Tongue (tissue), 3 donors: ENCODE measurements at places on chromosomes 4 and X.
A peak's percentile ranks its signal among the peaks of the same experiment; 100 is the strongest.

- no peak for DNase-seq
Observed at GRCh38 chr4:105455998-105456397, 17.9 kb downstream of the PPA2 start.

- no peak for DNase-seq
Observed at GRCh38 chrX:69287095-69287494, 121.8 kb upstream of the PJA1 start.

GRCh38 chr4:48944756-48945241 is 38.2 kb upstream of the OCIAD2 start:
- no peak for DNase-seq

- no peak for DNase-seq
Observed at GRCh38 chr4:25503779-25504178, 126.7 kb downstream of the ANAPC4 start.

GRCh38 chr4:61204353-61205060 is 4.4 kb downstream of the ADGRL3 start:
- peak; percentile 45 for DNase-seq

DNA sequence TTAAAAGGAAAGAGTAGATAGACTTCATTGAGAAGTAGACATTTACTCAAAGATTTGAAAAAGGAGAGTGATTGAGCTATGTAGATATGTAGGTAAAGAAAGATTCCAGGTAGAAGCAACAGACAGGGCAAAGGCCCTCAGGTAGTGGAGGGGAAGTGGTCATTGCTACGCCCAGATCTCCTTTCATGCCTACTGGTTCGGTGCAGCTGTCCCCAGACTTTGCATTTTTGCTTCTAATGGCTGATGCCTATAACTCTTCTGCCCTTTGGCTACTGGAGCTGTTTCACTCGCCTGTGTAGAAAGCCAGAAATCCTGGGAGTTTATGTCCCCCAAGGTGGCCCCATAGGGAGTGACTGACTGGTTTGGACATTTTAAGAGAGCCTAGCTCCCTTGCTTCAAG is 16.9 kb upstream of the ARMCX2 start:
- DNase-seq = no peak

- DNase-seq = peak; percentile 14
Observed at GRCh38 chr4:83599183-83599582, 63.3 kb downstream of the GPAT3 start.

DNA sequence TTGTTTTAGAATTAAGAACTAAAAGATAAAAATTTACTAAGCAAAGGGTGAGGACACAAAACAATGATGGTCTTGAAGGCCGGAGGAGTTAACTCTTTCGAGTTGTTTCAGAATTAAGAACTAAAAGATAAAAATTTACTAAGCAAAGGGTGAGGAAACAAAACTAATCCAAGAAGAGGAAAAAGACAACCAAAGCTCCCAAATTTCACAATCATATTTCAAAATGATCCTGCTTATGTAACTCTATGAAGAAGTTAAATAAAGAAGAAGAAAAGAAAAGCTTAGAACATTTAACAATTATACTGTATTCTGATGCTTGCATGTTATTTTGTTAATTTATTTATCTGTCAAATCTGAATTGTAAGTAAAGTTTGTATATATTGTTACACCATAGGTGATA is 154.8 kb upstream of the SLIT2 start:
- DNase-seq = no peak

DNA sequence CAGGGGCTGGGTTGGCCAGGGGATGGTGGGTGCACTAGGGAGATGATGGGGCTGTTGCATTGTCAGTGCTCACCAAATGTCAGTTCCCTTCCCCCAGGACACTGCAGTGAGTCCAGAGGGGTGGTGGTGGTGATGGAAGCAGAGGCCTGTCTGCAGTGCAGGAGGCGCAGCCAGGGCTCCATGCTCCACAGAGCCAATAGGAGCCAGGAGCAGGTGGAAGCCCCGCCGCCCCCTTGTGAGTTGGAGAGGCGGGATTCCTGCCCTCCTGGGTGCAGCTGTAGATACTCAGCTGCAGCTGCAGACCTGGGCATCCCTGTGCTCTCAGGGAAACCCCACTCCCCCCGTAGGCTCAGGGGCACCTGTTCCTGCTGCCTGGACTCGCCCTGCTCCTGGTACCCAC is 284.7 kb downstream of the EVC2 start:
- DNase-seq = no peak

- no peak for DNase-seq
Observed at GRCh38 chrX:1751781-1752180, 136.9 kb downstream of the ASMT start.

GRCh38 chr4:39682138-39682537 is 15.8 kb upstream of the UBE2K start:
- DNase-seq = no peak

- no peak for DNase-seq
Observed at GRCh38 chr4:5710065-5710960, 688 bp upstream of the EVC start.

- peak; percentile 76 for DNase-seq
Observed at GRCh38 chrX:155009994-155010472, 12.5 kb downstream of the F8 start.

- no peak for DNase-seq
Observed at GRCh38 chr4:28436191-28437080, 1575.8 kb downstream of the STIM2 start.

DNA sequence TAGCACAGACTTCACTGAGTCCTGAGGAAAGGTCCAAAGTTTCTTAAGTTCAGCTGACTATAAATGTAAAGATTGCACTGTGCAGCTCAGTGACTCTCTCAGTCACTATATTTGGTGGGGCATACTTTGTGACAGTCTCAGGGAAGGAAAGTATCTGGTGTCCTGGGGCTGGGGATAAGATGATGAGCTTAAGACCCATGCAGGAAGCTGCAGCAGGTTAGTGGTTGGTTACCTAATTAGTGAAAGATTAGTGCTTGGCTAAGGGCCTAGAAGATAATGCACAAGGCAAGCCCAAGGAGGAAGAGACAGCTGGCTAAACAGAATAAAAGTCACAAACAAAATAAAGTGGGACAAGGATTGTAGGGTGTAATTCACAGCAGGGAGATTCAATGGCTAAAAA is 25.4 kb upstream of the SLITRK4 start:
- DNase-seq = no peak

DNA sequence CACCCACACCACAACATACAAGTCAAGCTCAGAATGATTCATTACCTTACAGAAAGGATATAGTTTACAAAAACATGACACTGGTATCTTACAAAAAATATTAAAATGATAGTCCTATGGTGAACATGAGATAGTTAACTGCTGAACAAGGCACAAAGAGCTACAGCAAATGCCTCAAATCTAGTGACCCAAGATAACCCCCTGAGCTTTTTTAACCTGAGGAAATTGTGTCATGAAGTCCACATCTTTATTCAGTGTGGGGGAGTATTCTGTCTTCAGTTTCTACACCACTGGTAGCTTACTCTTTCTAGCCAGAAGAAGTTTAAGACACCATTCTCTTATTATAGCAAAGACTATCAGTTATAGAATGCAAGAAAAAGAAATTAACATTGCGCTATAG is 218.7 kb downstream of the MAPK10 start:
- no peak for DNase-seq

DNA sequence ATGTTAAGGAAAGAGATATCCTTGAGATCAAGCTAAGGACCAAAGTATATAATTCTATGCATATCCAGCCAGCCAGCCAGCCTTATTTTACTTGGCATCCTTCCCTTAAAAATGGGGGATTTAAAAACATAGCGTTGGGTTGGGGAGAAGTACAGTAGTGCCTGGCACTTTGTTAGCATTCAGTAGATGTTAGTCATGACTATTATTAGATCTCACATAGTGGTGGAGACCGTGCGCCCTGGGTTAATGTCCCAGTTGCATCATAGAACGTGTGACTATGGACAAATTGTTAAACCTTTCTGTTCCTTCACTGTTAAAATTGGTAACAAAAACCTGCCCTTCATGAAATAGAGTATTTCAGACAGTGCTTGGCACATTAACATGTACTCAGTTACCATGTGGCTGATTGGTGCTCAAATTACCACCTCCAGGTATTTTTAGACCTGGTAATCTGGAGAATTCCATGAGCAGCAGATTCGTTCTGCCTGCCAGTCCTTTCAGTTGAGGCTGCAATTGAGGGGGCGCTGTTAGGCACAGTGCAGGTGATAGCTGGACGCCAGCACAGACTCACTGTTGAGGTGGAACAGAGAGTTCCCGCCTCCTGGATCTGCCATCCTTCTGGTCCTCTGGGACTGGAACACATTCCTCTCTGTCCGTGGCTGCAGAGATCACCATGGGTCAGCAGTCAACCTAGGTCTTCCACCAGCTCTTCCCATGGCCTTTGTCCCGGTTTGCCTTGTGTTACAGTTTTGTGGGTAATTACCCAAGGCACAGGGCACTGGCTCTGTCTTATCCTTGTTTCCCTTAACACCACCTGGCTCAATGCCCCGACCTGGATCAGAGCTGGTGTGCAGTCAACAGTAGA is 31.7 kb downstream of the RBBP7 start:
- peak; percentile 29 for DNase-seq

DNA sequence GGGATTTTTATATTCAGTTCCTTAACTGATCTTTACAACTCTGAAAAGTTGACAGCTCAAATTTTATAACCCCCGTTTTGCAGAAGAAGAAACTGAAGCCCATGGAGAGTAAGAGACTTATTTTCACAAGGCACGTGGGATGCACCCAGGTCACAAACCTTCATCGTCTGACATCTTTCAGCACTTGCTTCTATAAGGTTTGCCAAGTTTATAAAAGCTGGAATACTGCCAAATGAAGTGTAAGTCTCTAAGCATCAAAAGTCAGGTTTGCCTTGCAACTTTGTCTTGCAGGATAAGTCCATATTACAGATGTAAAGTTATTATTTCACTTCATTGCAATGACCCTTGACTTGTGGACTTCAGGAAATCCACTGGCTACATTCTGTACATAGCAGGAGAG is 6.3 kb upstream of the KCNIP4 start:
- peak; percentile 20 for DNase-seq

GRCh38 chr4:129994715-129995114 is 898.8 kb downstream of the C4orf33 start:
- DNase-seq = no peak

DNA sequence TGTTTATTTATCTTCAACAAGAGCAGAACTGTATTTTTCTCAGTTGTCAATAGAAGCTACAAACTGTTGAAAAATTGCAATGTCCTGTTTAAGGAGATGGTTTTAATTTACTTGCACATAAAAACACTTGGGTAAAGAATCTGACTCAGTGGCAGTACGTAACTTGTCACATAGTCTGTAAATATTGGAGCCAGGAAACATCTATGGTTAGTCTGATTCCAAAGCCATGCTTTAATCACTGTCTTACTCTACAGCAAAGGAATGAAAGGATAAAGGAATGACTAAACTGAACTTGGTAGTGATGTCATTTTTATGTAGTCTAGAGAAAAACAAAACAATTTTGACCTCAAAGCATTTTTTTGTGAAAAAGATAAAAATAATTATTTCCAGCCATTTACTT is 537.2 kb downstream of the STIM2 start:
- DNase-seq = peak; percentile 3

- DNase-seq = peak; percentile 70
Observed at GRCh38 chrX:54044877-54045338, 635 bp upstream of the PHF8 start.

DNA sequence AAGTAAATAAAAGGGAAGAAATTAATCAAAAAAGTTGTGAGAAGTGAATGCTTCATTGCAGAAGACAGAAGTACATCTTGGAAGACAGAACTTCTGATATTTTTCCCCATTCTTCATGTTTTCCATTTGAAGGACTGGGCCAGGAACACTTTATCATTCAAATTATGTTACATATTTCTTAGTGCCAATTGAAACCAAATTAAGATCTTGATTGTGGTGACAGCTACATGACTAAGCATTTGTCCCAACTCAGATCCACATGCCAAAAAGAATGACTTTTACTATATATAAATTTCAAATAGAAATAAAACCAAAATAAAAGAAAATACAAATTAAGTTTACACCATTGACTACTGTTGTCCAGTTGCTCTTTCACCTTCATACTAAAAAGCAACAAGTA is 14.0 kb upstream of the FGF5 start:
- DNase-seq = no peak

DNA sequence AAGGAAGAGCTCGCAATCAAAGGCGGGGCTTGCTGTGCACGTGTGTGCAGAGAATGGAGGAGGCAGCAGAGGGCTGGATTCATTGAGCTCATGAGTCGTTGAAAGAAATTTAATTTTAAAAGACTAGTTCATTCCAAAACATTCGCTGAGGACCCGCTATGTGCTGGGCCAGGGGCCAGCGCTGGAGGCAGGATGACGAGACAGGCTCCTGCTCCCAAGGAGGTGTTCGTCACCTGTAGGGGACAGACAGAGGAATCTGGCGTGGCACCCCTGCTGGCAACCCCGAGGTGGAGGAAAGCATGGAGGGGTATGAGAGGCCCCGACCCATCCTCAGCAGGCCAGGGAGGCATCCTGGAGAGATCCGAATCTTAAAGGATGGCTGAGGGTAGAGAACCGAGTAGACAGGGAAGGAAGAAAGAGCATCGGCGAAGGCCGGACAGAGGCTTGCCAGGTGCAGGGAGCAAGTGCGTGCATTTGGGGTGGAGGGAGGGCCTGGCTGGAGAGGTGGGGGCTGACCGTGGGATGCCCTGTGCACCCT is 96.4 kb downstream of the CPZ start:
- no peak for DNase-seq

GRCh38 chrX:107968623-107969022 is 13.5 kb downstream of the TEX13B start:
- no peak for DNase-seq

DNA sequence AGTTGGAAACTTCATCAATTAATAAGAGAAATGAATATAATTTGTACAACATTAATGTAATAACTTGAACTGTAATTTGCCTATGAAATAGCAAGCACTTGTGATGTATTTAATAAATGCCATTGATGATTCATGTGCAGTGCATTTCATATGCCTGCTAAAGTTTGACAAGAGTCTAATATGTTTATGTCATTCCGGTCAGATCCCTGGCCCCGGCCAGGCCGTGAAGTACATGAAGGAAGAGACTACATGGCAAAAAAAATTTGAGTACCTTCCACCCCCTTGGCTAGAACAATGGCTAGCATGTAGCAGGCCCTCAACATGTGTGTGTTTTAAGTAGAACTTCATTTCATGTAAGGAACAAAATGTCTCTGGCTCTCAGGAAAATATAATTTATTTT is 161.3 kb downstream of the ATP10D start:
- DNase-seq = no peak

- DNase-seq = no peak
Observed at GRCh38 chrX:110409925-110410324, 51.3 kb downstream of the RTL9 start.

DNA sequence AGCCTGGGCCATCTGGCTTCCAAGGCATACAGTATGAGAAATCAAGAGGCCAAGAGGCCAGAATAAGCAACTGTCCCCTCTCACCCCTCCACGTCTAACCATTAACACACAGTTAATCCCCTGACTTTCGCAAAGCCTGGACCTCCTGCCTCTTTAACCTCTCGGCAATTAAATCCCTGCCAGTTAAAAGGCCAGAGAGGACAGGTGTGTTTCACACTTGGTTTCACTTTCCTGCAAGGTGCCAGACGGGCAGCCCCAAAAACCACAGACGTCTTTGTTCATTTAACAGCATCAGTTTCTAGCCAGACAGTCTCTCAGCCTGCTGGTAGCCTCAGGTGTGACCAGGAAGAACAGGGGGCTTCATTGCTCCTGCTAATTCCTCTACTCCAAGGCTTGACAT is 91.1 kb upstream of the KIT start:
- DNase-seq = no peak
